Cortex of kidney (tissue), 1 donor: ENCODE measurements at places on chromosomes 4 and X.

GRCh38 chr4:133149932-133150471, 908 bp downstream of the PCDH10 start:
- DNase-seq, result no peak

DNA sequence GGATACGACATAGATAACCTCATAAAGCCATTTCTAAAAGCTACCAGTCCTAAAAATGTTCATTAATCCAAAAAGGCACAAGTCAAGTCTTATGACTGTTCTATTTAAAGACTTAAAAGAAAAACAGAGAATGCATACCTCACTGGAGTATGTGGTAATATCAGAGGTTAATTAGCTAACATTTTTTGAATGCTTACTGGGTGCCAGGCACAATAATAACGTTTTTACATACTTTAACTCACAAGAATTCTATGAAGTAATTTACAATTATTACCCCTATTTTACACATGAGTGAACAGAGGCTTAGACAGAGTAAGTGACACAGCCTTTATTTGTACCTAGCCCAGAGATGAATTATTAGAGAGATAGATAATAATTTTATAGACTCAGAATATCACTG, 207.5 kb downstream of the PDGFC start:
- DNase-seq, result no peak

DNA sequence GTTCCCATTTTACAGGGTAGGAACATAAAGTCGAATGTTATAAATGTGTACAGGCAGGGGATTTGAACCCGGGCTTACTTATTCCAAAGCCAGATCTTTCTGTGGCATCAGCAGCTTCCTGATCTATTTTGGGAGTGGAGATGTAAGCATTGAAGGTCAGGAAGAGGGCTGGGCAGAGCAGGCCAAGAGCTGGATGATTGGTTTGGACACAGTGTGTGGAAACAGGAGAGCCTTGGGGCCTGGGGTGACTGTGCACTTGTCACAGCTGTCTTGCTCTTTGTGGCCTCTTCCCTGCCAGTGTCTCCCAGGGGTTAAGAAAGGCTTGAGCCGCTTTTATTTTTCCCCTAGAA, 127.9 kb upstream of the ENPP6 start:
- no peak for DNase-seq

- DNase-seq, result no peak
Observed at GRCh38 chrX:100911731-100912130, 17.0 kb downstream of the XKRX start.

- no peak for DNase-seq
Observed at GRCh38 chr4:103802766-103803165, 83.0 kb upstream of the TACR3 start.

GRCh38 chr4:41432881-41433280, 105.1 kb upstream of the LIMCH1 start:
- DNase-seq, result no peak

- no peak for DNase-seq
Observed at GRCh38 chrX:37755025-37755424, 24.8 kb upstream of the CYBB start.

GRCh38 chrX:140572724-140573123, 67.9 kb upstream of the SOX3 start:
- no peak for DNase-seq

DNA sequence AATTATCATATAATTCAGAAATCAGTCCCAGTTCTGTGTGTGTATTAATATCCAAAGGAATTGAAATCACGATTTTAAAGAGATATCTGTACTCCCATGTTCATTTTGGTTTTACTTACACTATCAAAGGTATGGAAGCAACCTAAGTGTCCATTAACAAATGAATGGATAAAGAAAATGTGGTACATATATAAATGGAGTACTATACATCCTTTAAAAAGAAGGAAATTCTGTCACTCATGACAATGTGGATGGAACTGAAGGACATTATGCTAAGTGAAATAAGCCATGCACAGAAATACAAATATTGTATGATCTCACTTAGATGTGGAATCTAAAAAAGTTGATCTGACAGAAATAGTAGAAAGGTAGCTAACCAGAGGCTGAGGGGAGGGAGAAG, 63.8 kb downstream of the CD99L2 start:
- DNase-seq, result no peak

DNA sequence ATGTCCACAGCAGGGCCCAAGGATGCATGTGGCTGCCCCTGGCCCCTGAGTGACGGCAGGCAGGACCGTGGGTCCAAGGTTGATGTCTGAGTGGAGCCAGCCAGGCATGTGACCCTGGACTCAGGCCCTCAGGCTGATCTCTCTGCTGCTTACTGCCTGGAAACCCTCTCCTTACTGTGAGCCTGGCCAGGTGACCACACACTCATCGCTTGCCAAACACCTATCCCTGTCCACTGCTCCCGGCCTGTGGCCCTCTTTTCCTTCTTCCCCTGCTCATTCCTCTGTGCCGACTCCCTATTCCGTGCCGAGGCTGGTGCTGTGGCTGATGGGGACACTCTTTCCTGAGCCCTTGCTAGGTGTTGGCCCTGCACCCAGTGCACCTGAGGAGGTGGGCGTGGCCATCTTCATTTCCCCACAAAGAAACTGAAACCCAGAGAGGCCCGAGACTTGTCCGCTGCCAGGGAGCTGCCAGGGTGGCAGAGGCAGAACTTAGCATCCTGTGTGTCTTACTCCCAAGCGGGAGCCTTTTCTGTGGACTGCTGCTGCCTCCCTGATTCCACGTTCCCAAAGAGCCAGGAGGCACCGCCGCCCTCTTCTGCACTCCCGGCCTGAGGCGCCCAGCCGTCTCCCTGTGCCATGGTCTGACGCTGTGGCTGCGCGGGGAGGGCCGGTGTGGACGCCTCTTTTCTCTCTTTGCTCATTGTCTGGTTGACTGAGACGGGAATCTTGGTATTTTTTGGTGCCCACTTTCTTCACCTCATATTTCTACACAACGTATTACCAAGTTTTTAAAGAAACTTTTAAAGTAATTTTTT, 11.2 kb upstream of the RNF4 start:
- DNase-seq, result no peak

DNA sequence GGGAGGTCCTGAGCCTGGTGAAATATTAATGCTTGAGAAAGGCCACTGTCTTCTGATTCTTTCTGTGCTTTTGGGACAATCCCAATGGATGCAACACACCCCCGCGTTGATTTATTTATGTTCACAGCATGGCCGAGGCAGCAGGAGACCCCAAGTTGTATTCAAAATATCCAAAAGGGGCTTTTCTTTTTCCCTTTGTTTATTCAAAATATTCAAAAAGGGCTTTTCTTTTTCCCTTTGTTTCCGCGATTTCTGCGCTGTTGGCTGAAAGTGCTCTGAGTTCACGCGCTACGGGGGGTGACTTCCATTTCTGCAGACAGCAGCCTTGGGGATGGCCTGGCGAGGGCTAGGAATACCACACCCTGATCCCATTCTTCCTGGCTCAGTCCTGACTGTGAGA, 59.5 kb upstream of the PPP2R3B start:
- DNase-seq, result no peak

DNA sequence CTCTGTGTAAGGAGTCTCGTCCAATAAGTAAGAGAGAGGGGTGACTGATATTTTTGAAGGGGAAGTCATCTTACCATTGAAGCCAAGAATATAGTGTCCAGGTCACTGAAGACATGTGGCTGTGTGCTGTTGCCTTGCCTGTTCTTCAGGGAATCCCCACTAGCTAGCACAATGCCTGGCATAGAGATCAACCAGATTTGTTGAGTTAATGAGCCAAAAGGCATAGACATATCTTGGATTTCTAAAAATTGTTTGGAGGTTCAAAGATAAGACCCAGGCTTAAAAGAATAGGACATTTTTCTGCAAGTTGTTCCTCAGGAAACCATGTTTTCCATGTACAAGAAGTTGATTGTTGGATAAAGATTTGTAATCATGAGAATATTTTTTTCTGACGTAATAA, 119.3 kb upstream of the DKK2 start:
- no peak for DNase-seq

- DNase-seq, result no peak
Observed at GRCh38 chr4:173924561-173924960, 358.9 kb downstream of the FBXO8 start.

- DNase-seq, result no peak
Observed at GRCh38 chr4:52555356-52555716, 103.8 kb downstream of the USP46 start.

DNA sequence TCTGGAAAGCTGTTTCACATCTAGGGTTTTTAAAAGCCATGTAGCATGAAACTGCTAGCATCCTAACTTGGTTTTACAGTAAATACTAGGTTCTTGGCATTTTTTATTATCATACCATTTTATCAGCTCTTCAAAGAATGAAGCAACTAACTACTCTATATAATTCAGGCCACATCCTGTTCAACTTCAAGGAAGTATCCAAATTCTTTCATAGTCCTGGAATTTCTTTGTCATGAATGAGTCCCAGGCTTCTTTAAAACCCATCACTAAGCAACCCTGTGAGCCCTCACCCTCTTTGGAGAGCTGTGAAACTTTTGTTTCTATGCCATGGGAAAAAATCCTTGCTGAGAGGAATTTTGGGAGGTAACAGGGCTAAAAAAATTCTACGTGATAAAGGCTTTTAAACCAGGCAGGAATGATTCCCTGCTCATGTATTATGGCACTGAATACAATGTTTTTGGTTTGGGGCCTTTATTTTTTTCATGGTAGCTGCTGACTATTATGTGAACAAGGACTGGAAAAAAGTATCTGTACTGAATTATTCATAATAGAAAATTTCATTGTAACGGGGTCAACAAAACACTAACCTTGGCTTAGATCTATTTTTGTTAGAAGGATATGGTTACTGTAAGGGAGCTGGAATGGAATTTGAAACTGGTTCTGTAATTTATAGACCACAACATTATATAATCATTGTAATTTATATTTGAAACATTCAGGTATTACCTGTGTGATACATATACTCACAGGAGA, 164.9 kb downstream of the DCTD start:
- no peak for DNase-seq

- no peak for DNase-seq
Observed at GRCh38 chrX:20433388-20433775, 166.7 kb upstream of the RPS6KA3 start.

- DNase-seq, result no peak
Observed at GRCh38 chr4:109171070-109171469, 131.4 kb downstream of the COL25A1 start.

DNA sequence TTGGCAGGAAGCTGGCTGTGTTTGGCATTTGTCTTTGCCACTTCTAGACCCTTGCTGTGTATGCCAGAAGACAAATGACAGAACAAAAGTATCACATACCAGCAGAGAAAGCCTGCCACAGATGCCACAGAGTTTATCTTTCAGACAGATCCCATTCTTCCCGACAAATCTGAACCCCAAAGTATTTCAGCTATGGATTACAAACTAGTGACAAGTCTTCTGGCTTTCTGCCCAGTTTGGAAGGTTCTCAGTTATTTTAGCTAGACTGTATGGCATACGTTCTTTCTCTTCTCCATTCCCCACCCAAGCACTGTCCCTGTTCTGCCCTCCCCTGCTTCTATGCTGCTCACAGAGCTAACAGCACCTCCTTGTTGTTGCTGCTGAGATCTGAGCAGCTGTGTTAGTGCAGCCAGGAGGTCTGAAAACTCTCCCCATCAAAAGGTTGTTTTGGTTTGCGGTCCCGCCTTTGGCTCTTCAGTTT, 236.7 kb downstream of the FRAS1 start:
- DNase-seq, result no peak

DNA sequence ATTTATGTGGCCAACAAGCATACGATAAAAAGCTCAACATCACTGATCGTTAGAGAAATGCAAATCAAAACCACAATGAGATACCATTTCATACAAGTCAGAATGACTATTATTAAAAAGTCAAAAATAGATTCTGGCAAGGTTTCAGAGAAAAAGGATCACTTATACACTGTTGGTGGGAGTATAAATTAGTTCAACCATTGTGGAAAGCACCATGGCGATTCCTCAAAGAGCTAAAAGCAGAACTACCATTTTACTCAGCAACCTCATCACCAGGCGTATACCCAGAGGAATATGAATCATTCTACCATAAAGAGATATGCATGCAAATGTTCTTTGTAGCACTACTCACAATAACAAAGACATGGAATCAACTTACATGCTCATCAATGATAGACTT, 478.7 kb upstream of the GALNTL6 start:
- no peak for DNase-seq
